Regular cardiac myocyte (primary cell): ENCODE measurements at places on chromosomes 7 and 10. TPM values are rescaled to one million over a fixed set of nuclear protein-coding genes. Genes with fewer than 3 reads are reported as not detected.

Gene WNT16
- total RNA-seq: under 0.01 and 0.38 TPM in 2 replicates

Gene SFTPA2
- total RNA-seq: not detected in 2 replicates

Gene GOLGA7B
- total RNA-seq: under 0.01 TPM in 1 of 2 replicates, not detected in the other

Gene AGR2
- not detected in 2 replicates for total RNA-seq

Gene ADCYAP1R1
- under 0.01 and 0.19 TPM in 2 replicates for total RNA-seq

Gene TRIM74
- total RNA-seq: 0.19 TPM in 1 of 2 replicates, not detected in the other

Gene PRLHR
- not detected in 2 replicates for total RNA-seq

Gene MSMB
- not detected in 2 replicates for total RNA-seq

Gene CTBP2
- 59.5 and 70.2 TPM in 2 replicates for total RNA-seq

Gene OR6V1
- not detected in 2 replicates for total RNA-seq

Gene TRPV5
- total RNA-seq: not detected in 2 replicates

Gene FGFR2
- total RNA-seq: under 0.01 and 0.19 TPM in 2 replicates
